Activated naive CD8-positive, alpha-beta T cell treated with anti-CD3 and anti-CD28 coated beads, Interleukin-2, amount 10 ng/mL, durations not matched to agents 7 days and 5 days (primary cell): ENCODE measurements at places on chromosomes 1 and 21. TPM values are rescaled to one million over a fixed set of nuclear protein-coding genes. Genes with fewer than 3 reads are reported as not detected.
A peak's percentile ranks its signal among the peaks of the same experiment; 100 is the strongest.

Gene CD52
- total RNA-seq = 1,078 TPM

Gene BCL2L15
- 1.1 TPM for total RNA-seq

Gene APP
- 18.8 TPM for total RNA-seq

Gene HAX1
- 99.7 TPM for total RNA-seq

Gene HYI
- total RNA-seq = 21.3 TPM

Gene BSDC1
- 58.0 TPM for total RNA-seq

Gene OR6N1
- total RNA-seq = not detected

Gene NT5C1A
- total RNA-seq = not detected

Gene GIPC2
- total RNA-seq = 0.44 TPM

Gene ZMYND12
- 0.79 TPM for total RNA-seq

- DNase-seq = no peak
Measured at GRCh38 chr1:42482635-42483153, 19.6 kb downstream of the CCDC30 start.

DNA sequence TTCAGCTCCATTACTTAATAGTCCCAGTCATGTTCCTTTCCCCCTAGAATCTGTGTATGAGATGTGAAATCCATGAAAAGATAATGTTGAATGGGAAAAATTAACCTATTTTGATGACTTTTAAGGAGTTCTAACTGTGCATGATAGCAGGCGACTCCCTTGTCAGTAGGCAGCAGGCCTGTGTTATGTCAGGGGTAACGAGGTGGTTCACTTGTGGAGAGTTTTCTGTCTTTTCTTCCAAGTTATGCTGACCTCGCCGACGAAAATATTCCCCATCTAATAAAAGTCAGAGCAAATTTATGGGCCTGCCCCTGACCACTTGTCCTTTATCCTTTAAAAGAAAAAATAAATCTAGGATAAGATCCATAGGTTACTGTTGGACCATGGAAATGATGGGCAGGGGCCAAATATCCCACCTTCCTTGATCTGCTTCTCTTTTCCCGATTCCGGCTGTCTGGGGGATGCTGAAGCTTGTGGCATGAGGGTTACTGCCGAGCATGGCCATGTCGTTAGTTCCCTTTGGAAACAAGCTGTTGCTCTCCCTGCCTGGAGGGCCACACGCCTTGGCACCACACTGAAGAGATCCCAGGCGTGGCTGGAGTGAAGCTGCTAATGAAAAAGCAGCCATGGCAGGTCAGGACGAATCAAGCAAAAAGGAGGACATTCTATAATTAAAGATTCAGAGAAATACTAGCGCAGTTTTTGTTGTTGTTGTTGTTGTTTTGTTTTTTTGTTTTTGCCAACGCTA, 93.8 kb downstream of the ROR1 start:
- DNase-seq = no peak

- no peak for DNase-seq
Measured at GRCh38 chr1:8495928-8496401, 178.1 kb downstream of the SLC45A1 start.

GRCh38 chr1:186531561-186532165, 70.7 kb upstream of the PDC start:
- no peak for DNase-seq

DNA sequence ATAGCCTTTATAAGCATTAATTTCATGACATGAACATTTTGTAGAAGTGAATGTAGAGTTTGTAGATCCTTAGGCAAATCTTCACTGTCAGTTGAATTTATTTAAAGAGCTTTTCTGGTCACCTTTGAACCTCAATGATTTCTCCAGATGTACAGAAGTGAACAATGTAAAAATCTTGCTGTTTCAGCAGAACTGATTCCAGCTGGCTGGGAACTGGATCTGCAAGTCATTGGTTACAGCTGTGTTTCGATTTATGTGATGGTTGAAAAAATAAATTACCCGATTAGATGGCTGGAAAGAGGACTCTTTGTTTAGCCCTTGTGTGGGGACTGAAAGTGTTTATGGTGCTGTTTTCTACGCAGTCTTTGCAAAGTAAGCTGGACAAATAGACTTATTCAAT, 849.8 kb downstream of the USP25 start:
- DNase-seq = no peak

GRCh38 chr1:164743976-164744375, 185.0 kb downstream of the PBX1 start:
- no peak for DNase-seq

DNA sequence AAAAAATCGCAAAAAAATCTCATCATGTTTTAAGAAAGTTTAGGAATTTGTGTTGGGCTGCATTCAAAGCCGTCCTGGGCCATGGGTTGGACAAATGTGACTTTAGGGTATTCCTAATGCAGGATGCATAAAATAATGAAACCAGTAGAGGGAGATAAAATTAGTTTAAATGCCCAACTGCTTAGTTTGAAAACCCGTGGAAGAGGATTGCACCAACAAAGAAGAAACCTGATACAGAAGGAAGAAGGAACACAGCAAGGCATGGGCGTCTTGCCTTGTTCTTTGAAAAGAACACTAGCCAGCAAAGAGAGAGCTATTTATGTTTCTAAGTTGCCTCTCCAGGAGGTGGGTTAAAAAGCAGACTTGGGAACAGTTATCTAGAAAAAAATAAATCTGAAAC, 37.9 kb downstream of the WDR3 start:
- DNase-seq = no peak

DNA sequence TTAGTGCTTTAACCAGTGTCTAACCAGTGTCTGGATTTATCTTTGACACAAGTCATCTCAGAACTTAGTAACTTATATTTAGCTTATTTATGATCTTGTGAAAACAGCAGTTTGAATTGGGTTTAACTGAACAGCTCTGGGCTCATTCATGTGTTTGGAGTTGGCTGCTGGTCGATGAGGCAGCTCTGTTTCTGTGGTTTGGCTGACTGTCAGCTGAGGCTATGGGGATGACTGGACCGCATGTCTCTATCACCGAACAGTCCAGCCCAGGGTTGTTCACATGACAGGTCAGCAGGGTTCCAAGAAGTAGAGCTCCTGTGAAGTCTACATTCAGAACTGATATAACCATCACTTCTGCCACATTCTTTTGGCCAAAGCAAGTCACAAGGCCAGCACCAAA, 29.1 kb upstream of the C21orf91 start:
- no peak for DNase-seq

DNA sequence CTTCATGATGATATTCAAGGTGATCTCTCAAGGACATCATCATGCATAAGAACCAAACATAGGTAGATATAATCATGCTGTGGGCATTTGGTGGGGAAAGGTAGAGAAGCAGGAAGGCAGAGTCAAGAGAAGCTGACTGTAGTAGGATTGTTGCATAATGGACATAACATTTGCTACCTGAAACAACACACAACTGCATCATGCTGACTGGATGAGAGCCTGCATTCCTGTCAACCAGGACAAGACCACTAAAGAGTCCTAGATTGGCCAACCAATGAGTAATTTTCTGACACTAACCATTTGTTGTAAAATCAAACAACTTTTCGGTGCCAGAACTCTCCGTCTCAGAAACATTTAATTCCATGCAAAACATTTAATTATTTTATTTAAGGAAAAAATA, 377.2 kb downstream of the PLPP3 start:
- DNase-seq = no peak

DNA sequence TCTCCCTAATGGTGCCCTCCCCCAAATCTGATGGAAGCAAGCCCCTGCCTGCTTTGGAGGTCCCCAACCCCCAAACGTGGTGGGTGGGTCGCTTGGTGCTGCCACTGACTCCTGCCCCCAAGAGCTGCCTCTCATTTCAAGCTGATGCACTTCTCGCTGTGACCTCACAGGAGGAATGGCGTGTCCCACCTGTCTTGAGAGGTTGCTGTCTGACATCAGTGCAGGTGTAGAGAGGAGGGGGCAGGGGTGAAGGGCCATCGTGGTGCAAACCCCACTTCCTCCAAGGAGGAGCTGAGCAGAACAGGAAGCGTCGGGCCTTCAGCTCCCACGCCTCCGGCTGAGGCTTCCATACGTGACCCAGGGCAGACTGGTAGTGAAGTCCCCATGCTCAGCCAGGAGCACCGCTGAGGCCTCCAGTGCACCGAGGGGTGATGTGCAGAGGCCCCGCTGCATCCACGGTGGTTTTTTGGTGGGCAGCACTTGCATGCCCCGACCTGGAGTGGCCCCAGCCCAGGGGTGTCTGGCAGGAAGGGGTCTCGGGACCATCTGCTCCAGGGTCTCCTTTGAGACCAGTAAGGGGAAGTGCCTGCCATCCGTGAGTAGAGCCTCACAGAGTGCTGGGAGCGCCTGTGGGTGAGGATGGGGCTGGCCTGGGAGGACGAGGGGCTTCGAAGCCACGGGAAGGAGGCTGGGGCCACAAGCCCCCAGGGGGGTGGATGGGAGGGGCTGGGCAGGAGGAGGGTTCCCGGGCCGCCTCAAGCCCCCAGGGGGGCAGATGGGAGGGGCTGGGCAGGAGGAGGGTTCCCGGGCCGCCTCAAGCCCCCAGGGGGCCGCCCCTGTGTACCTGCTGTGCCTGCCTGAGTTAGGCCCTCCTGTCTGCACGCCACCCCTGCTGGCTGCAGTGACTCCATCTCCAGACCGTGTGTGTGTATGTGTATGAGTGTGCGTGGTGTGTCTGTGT, 39.8 kb downstream of the WDR4 start:
- peak; percentile 29 for DNase-seq
